Skeletal muscle cell (primary cell): ENCODE measurements at places on chromosomes 11 and 22.

GRCh38 chr11:77821349-77821851 is 456 bp downstream of the AAMDC start:
- no peak for DNase-seq

DNA sequence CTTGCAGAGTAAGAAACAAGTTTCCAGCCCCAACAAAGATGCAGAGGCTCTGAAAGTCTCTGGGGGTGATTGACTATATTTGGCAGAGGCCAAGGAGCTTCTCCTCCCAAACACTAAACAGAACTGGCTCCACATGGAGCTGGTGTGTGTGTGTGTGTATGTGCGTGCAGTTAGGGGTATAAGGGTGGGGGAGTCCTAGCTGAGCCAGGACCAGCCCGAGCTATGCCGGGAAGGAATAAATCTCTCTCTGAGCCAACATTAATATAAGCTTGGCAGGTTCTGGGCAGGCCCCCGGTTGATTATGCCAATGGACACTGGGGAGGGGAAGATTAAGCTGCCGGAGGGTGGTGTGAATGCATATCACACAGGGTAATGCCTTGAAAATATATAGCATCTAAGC is 324.2 kb downstream of the MIAT start:
- DNase-seq: no peak

GRCh38 chr11:34501949-34502348 is 11.6 kb downstream of the ELF5 start:
- DNase-seq: no peak

GRCh38 chr11:10777806-10778205 is 26.8 kb downstream of the CTR9 start:
- no peak for DNase-seq

GRCh38 chr11:134398644-134399292 is 13.3 kb downstream of the B3GAT1 start:
- DNase-seq: no peak

- no peak for DNase-seq
These were observed 82.4 kb upstream of the VPREB1 start for GRCh38 chr22:22161924-22162851.

DNA sequence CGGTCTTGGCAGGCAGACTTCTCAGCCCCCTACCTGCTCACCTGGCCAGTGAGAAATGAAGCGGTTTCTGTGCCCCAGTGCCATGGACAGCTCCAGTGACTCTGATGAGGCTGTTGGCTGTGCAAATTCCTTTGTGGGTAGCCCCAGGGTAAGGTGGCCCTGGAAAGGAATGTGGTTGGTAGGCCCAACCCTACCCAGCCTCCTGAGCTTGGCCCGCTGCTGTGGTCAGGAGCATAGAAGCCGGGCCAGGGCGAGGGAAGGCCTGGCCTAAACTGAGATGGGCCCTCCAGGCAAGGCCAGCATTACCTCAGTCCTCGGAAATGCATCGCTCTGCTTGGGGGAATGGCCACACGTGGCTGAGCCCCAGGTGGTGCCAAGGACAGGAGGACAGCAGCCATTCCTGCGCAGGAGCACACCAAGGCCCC is 16.9 kb downstream of the DAGLA start:
- DNase-seq: no peak

DNA sequence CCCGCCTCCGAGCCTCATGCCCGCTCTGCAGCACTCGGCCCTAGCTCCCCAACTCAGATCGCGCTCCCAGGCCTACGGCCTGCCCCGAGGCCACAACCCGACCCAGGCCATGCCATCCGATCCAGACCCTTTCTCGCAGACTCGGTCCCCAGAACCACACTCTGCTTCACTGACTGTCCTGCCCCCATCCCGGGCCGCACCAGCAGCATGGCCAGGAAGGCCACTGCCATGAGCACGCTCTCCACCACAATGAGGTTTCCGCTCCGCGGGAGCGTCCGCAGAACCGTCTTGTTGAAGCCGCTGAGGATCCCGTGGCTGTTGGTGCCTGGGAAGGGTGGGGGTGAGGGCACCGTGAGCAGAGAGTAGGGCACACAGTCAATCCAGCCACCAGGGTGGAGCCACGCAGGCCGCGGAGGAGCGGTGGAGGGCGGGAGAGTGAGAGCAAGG is 6.4 kb downstream of the UNC93B1 start:
- DNase-seq: no peak

GRCh38 chr11:33545931-33546330 is 154.7 kb downstream of the C11orf91 start:
- no peak for DNase-seq

DNA sequence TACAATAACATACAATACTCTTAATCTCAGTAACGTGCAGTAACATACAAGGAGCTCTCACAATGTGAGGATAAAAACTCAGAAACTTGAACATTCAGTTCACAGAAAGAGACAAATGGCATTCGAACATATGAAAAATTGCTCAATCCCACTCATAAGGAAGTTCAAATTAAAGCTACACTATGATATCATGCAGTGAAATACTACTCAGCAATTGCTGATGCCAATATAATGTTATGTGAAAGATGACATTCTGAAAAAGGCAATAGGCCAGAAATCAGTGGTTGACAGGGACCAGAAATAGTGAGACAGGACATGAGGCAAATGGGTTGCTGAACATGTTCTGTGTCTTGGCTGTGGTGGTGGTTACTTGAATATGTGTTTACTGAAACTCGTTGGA is 33.7 kb upstream of the PITPNB start:
- no peak for DNase-seq

DNA sequence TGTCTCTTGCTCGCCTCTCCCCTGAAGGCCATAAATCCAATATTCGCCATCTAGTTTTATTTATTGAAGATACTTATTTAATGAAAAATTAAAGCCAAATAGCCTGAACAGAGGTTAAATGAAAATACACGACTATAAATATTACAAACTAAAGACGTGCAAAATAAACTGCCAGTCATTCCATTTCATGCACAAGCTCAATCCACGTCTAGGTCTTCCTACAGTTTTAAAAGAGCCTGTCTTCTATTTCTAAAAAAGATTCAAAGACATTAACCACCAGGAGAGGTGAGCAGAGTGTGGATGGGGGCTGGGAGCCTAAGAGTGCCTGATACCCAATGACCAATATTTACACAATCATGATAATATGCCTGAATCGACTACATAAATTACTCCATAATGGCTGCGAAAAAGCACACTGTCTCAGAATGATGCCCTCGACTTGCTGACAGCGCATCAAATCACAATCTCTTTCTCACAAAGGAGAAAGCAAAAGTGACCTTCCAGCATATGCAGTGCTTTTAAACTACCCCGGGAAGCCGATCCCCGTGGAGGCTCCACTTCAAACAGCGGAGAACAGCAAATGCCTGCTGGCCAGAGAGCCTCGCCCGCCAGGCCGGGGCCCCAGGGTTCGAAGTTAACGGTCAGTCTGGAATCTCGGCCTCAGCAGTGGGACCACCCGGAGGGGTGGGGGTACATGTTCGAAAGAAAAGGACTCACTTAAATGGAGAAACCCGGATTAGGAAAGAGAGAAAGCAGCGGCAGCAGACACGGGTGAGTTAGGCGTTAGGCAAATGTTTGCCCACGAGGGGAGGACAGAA is 1.7 kb downstream of the FCHSD2 start:
- DNase-seq: no peak

DNA sequence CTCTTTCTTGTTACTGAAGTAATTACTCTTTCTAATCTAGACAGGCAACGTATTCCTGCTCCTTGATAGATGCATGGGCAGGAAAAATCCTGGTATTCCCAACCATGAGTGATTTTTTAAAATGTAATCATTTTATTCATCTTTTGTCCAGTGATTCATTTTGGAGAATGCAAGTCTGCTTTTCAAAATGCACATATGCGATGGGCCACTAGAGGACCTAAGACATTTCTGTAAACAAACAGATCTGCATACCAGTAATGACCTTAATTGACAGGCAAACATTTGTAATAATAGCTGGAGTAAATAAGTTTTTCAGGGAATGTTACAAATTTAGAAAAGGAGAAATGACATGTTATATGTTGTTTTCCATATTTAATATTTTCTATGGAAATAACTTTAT is 1167.6 kb downstream of the JRKL start:
- DNase-seq: no peak

- DNase-seq: peak; percentile 12
These were observed 20.6 kb downstream of the MORC2 start for GRCh38 chr22:30947816-30948454.

DNA sequence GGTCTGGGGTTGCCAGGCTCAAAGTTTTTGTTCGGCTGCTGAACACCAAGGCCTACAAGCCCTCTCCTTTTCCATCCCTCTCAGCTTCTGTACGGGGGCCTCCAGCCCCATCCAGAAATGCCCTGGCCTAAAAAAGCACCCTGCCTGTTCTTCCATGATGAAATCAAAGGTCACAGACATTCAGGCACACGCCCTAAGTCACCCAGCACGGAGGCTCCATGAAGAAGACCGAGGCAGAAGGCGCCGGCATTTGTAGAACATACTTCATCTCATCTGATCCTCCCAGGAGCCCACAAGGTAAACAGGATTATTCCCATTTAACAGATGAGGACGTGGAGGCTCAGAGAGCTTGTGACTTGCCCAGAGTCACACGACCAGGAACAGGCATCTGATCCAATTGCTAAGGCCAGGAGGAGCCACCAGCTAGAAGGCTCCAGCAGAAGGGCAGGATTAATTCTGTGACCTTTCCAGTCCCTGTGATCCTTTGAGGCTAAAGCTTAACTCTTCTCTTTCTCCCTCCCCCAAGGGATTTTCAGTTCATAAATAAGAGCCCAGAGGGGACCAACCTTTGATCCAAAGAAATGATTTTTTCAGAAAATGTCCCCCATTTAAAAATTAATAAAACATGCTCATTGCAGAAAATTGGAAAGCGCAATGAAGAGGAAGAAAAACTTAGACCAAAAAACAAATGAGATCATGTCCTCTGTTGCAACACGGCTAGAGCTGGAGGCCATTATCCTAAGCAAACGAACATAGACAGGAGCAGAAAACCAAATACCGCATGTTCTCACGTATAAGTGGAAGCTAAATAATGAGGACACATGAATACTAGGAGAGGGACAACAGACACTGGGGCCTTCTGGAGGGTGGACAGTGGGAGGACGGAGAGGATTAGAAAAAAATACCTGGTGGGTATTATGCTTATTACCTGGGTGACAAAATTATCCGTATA is 38.7 kb downstream of the CYTH4 start:
- DNase-seq: no peak

DNA sequence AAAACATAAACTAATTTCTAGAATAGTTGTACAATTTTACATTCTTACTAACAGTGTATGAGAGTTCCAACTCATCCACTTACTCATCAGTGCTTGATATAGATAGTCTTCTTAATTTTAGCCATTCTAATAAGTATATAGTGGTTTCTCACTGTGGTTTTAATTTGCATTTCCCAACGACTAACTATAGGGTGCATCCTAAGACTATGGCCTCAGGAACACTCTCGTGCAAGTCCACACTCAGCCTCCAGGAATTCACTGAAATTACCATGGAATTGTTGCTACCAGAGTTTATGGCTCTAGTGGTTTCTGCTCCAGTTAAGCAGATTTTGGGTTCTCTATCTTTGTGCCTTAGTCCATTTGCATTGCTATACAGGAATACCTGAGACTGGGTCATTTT is 60.1 kb upstream of the GUCY1A2 start:
- DNase-seq: no peak

GRCh38 chr11:120330045-120330444 is 4.9 kb downstream of the TLCD5 start:
- DNase-seq: no peak

DNA sequence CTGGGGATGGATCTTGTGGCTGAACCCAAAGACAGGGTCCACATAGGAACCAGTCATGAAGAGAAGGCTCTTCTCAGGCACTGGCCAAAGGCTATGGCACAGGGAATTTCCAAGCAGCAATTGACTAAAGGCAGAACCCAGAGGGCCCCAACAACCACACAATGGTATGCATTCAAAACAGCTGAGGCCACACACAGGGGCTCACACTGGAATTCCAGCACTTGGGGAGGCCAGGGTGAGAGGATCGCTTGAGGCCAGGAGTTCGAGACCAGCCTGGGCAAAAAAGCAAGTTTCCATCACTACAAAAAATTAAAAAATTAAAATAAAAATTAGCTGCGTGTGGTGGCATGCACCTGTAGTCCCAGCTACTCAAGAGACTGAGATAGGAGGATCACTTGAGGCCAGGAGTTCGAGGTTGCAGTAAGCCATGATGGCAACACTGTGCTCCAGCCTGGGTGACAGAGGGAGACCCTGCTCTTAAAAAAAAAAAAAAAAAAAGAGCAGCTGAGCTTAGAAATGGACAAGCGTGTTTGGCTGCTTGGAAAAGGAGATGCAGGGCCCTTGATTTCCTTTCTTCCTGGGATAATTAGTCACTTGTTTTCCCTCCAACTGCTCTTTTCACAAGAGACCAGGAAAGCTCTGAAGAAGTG is 44.6 kb downstream of the MYH9 start:
- no peak for DNase-seq

- no peak for DNase-seq
These were observed 699 bp upstream of the SDF2L1 start for GRCh38 chr22:21641417-21641788.

DNA sequence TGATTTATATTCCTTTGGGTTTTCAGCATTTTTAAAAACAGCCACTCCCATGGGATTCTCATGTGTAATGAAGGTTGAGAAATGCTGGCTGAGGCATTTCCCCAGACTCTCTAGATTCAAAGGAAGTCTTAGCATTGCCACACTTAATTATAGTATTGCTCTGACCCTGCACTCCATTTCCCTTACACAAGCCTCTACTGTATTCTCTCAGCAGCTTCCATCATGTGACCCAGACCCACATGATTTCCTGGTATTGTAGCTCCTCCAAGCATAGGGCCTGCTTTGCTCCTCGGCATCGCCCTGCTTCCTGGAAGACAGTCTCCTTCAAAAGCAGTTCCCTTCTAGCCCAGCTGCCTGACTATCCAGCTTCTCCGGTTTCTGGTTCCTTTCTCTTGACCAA is 261.5 kb downstream of the LARGE1 start:
- peak; percentile 12 for DNase-seq

DNA sequence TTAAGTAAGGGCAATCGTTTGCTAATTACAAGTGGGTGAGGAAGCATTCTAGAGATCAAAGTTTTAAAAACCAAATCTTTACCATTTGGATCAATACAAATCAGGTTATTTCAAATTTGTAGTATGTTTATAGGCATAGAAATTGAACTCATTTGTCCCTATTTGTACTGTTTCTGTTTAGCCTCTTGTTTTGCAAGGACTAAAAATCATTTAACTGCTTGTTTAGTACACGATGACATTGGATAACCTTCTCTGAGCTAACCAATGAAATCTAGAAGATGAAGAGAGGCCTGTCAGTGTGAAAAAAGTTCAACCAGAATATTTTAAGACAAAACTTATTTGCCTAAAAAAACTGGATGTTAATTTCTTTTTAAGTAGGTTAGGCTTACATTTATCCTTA is 40.0 kb downstream of the ZC3H12C start:
- DNase-seq: no peak

DNA sequence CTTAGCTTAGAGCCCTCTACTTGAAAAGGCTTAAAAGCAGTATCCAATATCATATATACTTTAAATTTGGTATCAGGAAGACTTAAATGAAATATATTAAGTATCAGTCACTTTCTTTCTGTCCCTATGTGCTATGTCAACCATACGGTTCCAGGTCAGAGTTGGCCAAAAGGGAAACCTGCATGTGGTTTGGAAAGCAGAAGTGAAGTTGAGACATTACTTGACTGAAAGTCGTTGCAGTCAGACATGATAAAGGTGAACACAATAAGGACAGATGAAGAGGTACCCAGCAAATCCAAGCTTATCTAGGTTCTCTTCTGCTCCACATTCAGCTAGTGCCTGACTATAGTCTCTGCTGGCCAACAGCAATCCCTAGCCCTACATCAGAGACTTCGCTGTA is 336.8 kb downstream of the KCNA4 start:
- DNase-seq: no peak
